ENCODE measurements at places on chromosomes 16 and 17.

GRCh38 chr17:4199818-4200402 lies 56.9 kb downstream of the CYB5D2 start:
- DNase-seq = peak; percentile 66

DNA sequence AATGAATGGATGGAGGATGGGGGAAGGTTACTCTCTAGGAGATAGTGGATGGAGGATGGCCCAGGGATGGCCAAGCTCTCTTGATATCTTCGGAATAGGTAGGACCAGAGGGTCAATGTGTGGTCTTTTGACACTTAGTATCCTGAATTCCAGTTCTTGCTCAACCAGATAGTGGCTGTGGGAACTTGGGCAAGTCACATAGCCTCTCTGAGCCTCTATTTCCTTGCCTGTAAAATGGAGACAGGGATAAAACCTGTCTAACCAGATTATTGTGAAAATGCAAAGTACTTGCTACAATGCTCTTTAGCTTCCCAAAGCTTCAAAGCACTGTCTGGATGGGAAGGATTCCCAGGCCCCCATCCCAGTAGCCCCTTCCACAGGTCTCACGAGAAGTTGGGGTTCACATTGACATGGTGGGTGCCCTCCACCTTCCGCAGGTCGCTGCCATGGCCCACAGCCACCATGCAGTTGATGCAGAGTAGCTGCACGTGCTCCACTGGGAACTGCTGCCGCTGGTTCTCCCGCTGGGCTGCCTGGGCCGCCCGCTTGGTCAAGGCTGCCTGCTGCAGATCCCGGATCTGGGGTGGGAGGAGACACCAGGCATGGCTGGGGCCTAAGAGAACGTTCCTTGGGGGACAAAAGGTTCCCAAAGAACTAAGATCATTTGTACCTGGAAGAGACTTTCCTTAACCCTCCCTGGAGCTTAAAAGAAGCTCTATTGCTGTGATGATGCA lies 5.1 kb upstream of the ZNF385C start:
- DNase-seq = no peak

GRCh38 chr17:81431545-81432482 lies 36.6 kb downstream of the BAHCC1 start:
- DNase-seq = no peak

DNA sequence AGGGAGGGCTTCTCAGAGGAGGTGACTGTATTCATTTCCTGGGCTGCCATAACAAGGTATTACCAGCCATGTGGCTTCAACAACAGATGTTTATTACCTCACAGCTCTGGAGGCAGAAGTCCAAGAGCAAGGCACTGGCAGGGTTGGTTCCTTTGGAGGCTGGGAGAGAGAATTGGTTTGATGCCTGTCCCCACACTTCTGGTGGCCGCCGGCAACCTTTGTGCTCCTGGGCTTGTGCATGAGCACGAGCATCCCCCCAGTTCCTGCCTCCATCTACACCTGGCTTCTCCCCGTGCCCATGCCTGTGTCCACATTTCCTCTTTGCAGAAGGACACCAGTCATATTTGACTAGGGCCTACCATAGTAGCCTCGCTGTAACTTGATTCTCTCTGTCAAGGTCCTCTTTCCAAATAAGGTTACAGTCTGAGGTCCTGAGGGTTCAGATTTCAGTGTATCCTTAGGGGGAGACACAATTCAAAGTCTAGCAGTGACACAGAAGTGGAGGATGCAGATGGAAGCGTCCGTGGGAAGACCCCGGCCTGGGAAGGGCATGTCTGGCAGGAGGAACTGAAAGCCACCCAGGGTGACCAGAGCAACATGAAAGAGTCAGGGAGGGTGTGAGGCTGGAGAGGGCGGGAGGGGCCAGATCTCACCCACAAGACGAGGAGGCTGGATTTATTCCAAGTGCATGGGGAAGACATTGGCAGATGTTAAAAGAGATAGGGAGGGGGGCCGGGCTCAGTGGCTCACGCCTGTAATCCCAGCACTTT lies 188.2 kb upstream of the HSBP1 start:
- DNase-seq = no peak

DNA sequence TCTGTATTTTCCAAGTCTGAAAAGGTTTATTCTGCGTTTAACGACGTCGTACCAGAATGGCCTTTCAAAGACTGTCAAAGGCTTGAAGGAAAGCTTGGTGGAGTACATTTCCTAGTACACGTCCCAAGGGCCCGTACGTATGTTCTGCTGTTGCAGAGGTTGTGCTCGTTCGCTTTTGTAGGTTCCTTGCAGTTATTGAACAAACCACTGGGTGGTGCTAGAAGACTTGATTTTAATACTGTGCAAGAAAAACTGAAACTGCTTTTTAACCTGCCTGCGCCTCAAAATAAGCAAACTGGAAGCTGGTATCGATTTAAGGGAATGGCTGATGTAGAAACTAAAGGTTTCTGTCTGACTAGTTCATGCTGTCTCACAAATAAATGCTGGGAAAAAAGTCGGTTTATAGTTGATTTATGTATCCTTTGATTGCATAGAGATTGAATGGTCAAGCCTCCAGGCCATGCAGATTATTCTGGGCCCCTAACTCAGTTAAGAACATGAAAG lies 54.6 kb downstream of the USP10 start:
- DNase-seq = peak; percentile 94
